ENCODE measurements at places on chromosomes 2 and 18.
A peak's percentile ranks its signal among the peaks of the same experiment; 100 is the strongest.

DNA sequence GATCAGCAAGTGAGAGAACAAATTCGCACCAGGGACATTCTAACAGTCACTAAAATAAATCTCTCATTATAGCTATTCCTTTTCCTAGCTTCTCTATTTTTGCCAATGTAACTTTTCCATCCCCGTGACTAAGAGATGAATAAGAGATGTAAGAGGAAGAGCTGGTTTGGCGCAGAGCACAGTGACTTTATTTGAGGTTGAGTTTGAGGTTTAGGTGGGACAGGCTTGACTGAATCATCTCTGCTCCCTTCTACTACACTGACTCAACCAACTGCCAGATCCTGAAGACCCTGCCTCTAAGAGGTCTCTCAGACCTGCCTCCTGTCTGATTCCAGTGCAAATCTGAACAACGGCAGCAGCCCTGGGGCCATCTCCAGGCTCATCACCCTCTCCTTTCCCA, 28.0 kb downstream of the RFX8 start:
- DNase-seq = no peak

DNA sequence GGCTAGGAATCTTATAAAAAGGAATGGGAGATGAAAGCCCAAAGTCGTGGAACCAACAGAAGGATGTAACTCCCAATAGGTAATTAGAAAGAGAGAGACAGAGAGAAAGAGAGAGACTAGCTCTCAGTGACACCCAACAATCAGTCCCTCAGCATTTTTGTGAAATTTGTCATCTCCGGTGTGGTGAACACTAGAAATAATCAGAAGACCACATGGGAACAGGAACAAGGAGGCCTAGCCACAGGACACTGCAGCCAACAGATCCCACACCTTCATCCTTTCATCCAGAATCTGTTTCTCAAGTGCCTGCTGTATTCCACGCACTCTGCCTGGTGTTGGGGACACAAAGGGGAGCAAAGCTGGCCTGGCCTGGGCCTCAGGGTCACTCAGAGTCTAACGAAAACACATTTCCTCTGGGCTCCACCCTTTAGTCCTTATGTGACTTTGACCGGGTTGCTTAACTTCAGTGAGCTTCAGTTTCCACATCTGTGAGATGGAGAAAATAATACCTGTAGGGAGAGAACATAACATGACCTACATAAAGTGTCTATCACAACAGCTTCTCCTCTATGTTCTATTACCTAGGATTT, 53.1 kb downstream of the EHD3 start:
- no peak for DNase-seq

GRCh38 chr18:75779910-75780309, 352.4 kb upstream of the SMIM21 start:
- DNase-seq = no peak

DNA sequence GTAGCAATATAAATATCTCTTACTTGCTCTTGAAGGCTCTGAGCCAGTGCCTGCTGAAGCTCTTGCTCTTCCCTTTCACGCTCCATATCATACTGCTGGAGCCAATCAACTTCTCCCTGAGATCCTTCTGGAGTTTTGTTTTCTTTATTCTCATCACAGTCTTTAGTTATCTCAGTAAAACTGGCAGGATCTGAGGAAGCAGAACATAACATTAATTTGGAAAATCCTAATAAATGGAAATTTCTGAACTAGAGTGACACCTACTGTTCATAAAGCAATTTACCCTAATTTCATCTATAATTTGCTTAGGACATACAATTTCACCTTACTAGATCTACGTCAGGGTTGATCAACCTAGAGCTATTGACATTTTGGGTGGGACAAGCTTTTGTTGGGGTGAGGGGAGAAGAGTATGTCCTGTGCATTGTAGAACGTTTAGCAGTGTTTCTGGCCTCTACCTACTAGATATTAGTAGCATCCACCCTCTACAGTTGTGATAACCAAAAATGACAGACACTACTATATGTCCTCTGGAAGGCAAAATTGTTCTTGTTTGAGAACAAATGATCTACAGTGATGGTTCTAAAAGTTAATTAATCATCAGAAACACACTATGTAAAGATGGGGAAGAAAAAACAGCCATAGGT, 47.2 kb downstream of the VIL1 start:
- DNase-seq = peak; percentile 27

DNA sequence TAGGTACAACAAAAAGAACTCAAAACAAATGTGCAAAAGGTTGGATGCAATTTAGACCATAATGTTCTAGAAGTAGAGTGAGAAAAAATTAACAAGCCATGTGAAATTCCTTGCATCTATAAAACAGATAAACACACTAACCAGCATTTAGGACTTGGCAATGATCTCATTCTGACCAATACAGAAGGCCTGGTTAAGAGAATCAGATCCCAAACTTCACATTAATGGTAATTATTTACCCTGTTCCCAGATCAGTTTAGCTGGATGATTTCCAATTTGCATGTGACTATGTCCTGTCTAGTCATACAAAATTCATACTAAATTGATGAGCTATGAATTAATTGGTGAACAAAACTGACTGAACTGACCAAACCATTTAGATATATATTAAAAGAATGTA, 98.4 kb upstream of the FIGN start:
- DNase-seq = no peak

GRCh38 chr2:112813280-112813966, 23.2 kb downstream of the IL1B start:
- DNase-seq = no peak

- peak; percentile 47 for DNase-seq
These were observed 156.4 kb downstream of the DSEL start for GRCh38 chr18:67359873-67360838.

- DNase-seq = no peak
These were observed 107.8 kb downstream of the NBEAL1 start for GRCh38 chr2:203122317-203122986.

DNA sequence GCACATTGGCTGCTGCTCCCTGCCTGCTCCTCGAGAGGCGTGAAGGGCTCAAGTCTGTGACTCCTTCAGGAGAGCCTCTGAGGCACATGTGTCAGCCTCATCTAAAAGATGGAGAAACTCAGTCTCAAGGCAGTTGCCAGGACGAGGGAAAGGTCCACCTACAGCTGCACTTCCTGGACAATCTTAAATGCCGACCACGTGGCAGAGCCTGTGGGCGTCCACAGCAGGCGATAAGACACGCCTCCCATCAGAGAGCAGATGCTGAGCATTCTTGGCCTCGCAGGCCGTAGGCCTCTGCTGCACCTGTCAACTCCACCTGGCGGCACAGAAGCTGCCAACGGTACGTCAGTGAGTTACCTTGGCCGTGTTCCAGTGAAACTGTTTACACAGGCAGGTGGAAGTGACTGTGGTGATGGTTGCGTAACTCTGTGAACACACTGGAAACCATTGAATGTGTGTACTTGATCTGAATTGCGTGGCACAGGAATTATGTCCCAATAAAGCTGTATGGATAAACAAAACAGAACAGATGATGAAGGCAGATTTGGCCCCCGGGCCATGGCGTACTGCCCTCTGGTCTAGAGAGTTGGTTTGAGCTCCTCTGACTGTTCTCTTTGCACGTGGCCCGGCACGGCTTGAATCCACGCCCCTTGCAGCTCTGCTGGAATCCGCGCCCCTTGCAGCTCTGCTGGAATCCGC, 114.5 kb downstream of the RNF144A start:
- DNase-seq = peak; percentile 66
